CD4-positive, alpha-beta T cell treated with Interleukin-2 at 100 ng/mL for 4 hours (primary cell): ENCODE measurements at places on chromosomes 11 and 22.

- no peak for DNase-seq
Observed at GRCh38 chr11:119445379-119445778, 22.4 kb upstream of the THY1 start.

DNA sequence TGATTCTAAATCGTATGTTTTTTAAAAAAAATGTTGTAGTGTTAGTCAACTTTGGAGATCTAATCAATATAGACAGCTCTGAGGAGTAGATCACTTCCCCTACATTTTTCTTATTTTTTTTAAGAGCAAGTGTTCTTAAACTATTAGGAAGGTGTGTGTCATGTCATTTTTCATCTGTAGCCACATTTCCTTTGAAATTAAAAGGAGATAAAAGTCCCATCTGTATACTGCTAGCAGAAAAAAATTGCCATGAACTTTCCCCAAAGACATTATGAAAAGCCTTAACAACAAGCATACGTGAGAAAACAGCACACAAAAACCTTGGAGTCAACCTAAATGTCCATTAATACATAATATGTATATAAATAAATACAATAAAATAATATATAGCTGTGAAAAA, 286.6 kb downstream of the ETS1 start:
- DNase-seq, result peak; percentile 61

GRCh38 chr11:72238040-72238450, 5.9 kb downstream of the PHOX2A start:
- DNase-seq, result peak; percentile 45

DNA sequence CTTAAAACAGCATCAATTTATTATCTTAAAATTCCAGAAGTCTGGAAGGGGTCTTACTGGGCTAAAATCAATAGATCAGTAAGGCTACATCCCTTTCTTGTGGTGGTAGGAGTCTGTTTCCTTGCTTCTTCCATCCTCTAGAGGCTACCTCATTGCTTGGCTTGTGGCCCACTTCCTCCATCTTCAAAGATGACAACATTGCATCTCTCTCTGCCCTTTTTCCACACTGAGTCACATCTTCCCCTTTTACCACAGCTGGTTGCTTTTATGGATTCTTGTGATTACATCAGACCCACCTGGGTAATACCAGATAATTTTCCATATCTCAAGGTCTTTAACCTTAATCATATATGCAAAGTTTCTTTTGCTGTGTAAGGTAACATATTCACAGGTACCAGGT, 60.9 kb downstream of the GRIA4 start:
- DNase-seq, result no peak

GRCh38 chr11:46987183-46987582, 50.6 kb downstream of the CSTPP1 start:
- DNase-seq, result no peak
